Neural progenitor cell (in vitro differentiated cells): ENCODE measurements at places on chromosomes 6 and 20.
A peak's percentile ranks its signal among the peaks of the same experiment; 100 is the strongest.

DNA sequence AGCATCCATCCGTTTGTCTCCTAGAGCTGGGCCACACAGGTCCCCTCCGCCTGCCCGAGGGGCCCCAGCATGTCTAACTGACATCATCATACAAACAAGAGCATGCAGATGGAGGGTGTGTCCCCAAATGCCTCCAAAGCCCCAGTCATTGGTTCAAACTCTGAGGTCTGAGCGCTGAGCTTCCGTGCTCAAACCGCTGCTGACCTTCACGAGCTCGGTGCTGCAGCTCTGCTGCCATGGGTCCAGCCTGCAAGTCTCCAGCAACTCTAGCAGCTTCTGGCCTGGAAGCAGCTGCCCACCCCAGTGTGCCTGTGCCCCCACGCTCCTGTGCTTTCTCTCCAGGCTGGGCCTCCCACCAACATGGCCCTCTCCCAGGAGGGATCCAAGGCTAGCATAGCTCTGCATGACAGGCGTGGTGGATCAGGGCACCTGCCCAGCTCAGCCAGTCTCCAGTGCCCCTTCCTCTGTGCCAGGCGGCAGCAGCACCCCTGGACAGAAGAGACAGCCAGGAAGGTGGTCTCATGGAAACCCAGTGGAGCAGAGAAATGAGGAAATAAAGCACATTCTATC lies 131.6 kb upstream of the PMEPA1 start:
- DNase-seq = no peak

DNA sequence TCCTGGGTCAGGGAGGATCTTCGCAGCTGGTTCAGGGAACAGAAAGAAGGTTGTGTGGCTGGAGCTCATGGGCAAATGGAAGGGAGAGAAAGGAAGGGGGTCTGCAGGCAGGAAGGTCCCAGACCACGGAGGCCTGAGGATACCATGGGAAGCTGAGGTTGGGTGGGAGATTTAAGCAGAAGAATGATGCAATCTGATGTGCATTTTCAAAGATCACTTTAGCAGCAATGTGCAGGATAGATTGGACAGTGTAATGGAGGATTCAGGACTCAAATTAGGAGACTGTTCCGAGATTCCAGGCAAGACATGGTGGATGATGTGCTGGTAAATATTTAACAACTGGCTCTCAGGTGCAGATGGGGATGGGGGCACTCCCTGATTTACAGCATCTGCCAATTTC lies 5.8 kb upstream of the RRBP1 start:
- no peak for DNase-seq

GRCh38 chr20:60732322-60732721 lies 519.7 kb upstream of the CDH4 start:
- no peak for DNase-seq

DNA sequence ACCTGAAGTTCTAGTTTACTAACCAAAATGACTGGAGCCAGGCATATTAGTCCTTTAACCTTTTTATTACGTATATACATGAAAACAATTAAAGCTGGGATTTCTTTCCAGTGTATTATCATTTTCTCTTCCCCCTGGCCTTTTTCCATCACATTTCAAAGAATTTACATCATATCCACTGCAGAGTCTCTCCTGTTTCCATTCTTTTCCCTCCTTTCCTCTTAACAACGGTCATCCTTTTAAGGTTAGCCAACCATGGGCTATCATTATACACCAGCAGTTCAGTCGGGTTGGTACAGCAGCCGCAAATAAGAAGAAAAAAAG lies 104.6 kb downstream of the TFAP2A start:
- DNase-seq = no peak

DNA sequence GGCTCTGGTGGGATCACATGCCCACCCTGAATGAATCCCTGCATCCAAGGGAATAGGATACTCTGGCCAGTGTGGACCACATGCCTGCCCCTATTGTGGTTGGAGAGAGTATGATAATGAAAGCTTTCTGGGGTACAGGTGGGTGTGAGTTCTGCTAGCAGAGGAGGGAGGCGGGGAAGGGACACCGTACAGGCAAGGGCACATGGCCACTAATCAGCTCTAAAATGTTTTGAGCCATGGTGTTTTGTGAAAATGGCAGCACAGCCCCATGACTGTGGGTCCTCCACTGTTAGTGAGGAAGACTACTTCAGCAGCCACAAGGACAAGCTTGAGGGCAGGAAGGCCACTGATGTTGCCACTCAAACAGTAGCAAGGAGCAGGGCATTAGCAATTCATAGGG lies 11.9 kb upstream of the DHX35 start:
- no peak for DNase-seq

DNA sequence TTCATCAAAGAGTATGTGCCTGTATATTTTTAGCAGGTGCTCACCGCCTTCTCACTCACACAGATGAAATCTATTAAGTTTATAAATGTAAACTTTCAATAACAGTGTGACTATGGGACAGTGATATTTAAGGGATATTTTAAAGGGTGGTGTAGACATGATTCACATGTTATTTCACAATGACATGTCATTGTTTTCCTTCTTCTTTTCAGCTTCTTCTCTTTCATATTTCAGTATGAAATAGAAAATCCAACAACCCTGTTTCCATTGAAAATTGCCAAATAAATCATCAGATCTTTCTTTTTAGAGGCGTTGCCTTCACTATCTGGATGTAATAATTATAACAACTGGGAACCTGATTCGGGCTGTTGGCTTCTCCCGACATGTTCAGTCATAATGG lies 54.8 kb downstream of the PFDN4 start:
- DNase-seq = no peak

DNA sequence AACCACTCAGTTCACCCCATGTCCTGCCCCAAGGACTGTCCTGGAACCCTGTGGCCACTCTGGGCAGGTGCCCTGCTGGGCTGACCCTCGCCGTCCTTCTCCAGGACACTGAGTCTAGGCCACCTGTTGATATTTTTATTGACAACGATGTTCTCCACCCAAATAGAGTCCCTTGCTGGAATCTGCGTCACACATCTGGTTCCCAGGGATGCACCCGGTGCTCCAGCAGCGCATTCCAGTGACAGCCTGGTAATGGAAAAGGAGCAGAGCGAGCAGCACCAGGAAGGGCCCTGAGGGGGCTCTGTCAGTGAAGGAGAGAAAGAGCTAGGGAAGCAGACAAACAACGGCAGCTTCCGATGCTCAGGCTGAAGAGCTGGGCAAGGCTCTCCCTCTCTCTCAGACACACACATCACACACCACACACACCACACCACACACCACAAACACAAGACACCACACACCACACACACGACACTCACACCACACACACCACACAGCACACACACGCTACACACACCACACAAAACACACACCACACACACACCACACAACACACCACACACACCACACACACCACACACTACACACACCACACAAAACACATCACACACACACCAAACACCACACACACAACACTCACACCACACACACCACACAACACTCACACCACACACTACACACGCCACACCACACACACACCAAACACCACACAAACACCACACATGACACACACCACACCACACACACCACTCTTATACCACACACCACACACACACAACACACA lies 117.9 kb upstream of the THBS2 start:
- peak; percentile 57 for DNase-seq
